ENCODE measurements at places on chromosomes 1 and 21. TPM values are rescaled to one million over a fixed set of nuclear protein-coding genes. Genes with fewer than 3 reads are reported as not detected.

- no peak for DNase-seq
These were observed 70.3 kb downstream of the SERINC2 start for GRCh38 chr1:31483012-31483946.

- no peak for DNase-seq
These were observed 61.0 kb downstream of the IGSF5 start for GRCh38 chr21:39805983-39806382.

- no peak for DNase-seq
These were observed 116.3 kb upstream of the SOD1 start for GRCh38 chr21:31543191-31543590.

DNA sequence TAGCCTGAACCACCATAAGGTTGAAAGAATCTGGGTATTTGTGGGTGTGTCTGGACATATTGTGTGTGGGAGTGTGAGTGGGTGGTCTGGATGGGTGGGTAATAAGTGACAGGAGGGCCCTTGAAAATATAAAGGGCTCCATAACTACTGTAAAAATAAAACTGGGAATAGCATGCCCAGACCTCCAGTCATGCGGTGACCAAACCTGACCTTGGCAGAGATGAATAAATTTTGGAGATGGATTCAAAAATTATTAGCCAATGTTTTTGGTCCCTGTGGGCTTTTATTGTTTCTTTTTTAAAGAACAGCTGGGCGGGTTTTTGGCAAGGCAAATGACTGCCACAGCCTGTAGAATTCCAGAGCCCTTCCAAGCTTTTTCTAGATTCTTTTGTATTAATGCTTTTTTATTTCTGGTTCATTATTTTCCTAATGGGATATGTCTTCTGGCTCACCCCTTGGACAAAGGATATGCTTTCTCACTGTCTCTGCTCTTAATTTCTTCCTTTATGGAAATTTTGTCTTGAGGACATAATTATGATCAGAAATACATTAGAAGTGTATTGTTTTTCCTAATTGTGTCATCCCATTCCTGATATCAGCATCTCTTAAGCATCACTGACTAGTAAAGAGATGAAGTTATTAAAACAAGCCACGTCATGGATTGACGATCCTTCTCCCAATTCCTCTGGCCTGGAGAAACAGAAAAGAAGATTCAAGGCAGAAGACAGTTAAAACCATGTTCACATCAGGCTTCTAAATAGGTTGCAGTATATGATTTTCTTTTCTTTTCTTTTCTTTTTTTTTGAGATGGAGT is 69.5 kb downstream of the NTMT2 start:
- no peak for DNase-seq

GRCh38 chr1:201617157-201617556 is 78.2 kb downstream of the NAV1 start:
- no peak for DNase-seq

- no peak for DNase-seq
These were observed 81.5 kb upstream of the LBR start for GRCh38 chr1:225509376-225509707.

GRCh38 chr1:224565186-224565585 is 50.9 kb upstream of the CNIH3 start:
- DNase-seq = no peak

- no peak for DNase-seq
These were observed 117.5 kb downstream of the BACH1 start for GRCh38 chr21:29416268-29416667.

- DNase-seq = no peak
These were observed 261.3 kb downstream of the ST6GALNAC3 start for GRCh38 chr1:76335882-76336281.

DNA sequence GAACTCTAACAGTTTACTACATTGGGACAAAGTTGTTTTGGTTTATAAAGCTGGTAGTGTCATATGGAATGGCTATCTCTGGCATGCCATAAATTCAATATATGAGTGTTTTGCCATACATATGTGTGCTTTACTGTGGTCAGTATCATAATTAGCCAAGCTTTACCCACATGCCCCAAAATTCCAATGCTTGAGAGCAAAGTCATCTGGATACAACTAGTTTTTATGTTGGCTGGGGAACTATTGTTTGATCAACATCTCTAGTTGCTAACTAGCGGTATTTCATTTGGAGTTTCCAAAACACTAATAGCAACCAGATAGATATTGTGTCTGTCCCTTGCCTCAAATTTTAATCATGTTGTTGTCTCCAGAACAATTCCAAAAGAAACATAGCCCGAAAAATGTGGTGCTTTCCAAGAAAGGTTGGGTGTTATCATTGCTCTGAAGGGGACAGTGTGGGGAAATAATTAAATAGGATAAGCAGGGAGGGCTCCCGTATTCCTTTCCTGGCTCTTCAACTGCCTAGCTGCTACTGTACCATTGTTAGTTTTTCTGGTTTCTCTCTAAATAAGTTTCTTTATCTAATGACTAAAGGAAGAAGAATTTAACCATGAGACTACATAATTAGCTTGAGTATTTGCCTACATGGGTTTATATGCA is 136.1 kb downstream of the TGFB2 start:
- no peak for DNase-seq

GRCh38 chr1:18761948-18762840 is 97.3 kb downstream of the TAS1R2 start:
- no peak for DNase-seq

DNA sequence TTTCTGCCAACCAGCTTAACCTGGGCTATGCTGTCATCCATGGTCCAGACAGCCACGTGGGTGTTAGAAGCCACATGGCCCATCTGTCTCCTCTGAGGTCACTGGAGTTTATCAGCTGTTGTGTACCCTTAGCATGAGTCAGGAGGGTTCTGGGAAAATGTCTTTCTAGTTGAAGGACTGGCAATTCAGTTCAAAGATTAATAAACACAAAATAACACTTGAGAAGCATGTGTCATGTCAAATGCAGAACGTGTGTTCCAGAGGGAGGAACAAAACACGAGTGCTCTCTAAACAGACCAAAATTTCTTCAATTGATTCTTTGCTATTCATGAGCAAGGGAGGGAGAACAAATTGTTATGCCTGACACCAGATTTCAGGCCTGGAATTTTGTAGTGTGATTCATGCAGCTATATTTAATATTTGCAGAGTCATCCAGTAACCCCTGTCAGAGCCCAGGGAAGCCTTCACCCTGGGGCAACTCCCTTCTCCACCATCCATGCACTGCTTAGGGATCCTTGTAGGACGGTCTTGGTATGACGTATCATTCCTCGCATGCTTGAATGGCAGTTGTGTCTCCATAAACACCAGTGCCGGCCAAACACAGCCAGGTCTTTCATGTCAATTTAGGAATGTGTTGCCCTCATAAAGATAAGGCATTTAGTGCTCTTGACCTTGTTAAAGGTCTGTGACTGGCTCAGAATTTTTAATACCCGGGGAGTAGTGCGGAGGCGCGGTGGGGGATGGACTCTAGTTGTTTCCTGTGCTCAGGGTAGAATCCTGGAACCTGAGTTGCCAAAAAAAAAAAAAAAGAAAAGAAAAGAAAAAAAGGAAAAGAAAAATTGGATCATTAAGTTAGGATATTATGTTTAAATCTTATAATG is 27.7 kb upstream of the DYRK1A start:
- DNase-seq = no peak

DNA sequence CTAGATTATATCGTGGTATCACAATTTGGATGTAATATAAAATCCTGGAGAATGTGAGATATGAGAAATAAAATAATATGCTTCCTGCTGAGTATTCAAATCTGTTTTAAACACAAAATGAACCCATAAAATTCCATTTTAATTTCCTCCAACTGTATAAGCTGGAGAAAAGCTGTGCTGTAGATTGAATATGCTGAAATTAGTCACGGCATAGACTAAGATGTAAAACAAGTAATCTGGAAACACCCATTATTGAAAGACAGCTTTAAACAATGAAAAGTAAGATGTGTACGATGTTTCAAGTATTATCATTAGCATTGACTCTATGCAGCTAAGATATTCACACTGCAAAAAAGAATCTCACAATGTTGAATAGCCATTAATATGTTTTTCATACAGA is 403.4 kb upstream of the BRINP3 start:
- DNase-seq = no peak

DNA sequence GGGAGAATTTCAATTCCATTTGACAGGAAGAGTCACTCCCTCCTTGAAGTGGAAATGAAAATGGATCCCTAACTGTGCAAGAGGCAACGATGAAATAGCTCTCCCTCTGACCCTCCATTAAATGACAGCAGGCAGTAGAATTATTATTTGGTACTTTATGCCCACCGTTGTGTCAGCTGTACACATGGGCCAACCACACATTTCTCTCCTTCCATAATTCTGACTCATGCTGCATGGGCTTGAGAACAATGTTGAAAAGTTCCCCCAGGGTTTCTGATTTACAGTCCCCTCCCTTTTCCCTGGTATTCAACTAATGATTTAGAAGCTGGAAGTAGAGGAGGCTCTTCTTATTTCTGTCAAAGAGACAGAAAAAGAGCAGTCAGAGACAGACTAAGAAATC is 103.5 kb downstream of the RGS7 start:
- DNase-seq = no peak

GRCh38 chr21:27189870-27190269 is 223.0 kb upstream of the ADAMTS5 start:
- DNase-seq = no peak

GRCh38 chr1:7667159-7667558 is 103.9 kb upstream of the VAMP3 start:
- no peak for DNase-seq

DNA sequence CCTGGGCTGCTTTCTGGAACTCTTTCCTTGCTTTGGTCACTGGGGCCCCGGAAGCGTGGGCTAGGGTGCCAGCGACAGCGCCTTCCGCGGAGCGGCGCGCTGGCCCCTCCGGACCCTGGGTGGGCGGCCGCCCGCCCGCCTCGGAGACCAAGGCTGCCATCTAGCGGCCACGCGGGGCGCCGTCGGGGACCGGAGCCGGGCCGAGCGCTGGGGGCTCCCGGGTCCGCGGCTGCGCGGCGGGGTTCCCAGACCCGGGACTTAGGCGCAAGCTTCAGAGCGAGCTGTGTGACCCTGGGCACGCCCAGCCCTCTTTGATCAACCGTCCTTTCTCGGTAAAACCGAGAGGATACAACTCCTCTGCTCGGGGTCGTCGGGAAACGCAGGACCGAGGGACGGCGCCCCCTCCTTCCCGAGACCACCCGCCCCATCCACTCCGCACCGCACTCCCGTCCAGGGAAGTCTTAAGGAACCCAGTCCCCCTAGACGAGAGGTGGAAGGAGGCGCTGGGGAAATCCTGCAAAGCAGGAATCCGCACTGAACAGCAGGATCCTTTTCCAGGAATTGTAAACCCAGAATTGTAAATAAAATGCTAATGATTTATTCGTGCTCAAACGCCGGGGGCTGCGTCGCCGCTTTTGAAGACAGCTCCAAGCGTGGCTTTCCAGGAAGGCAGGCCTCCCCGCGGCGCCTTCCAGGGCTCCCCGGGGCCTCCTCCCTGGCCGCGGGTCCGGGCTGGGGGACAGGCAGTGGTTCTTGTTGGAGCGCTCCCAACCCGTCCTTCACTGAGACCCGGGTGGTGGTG is 41.2 kb downstream of the RRAGC start:
- peak; percentile 61 for DNase-seq

GRCh38 chr1:39960431-39960958 is 5.5 kb downstream of the MFSD2A start:
- DNase-seq = peak; percentile 59

- DNase-seq = no peak
These were observed 64.4 kb downstream of the AGPAT3 start for GRCh38 chr21:43929217-43929971.

DNA sequence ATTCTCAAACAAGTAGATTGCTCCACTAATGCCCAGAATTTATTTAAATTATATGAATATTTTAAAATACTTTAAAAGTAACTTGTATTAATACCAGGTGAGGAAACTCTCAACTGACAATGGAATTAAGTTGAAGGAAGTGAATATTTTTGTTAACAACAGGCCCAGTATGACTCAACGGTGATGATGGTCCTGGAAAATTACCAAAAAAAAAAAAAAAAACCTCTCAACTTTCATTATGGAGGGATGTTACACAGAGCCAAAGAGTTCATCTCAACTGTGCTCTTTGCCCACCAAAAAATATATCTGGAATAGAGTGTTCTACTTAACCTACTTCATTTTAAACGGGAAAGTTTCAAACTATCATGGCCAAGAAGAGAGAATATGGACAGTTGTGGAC is 28.3 kb downstream of the CFH start:
- DNase-seq = no peak

- no peak for DNase-seq
These were observed 12.9 kb downstream of the MTR start for GRCh38 chr1:236808005-236808404.

DNA sequence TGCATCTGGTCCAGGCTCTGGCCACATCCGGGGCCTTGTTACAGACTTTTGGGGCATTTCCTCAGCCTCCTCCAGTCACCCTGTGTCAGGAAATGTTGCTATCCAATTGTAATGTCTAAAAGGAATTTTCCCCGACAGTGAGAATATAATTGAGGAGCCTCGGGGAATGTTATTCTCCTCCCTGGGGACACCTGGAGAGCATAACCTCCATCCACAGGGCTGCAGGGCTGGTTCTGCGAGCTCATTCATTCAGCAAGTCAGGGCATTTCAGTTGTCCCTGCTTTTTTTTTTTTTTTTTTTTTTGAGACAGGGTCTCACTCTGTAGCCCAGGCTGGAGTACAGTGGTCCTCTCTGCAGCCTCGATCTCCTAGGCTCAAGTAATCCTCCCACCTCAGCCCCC is 72.6 kb downstream of the MDM4 start:
- no peak for DNase-seq

DNA sequence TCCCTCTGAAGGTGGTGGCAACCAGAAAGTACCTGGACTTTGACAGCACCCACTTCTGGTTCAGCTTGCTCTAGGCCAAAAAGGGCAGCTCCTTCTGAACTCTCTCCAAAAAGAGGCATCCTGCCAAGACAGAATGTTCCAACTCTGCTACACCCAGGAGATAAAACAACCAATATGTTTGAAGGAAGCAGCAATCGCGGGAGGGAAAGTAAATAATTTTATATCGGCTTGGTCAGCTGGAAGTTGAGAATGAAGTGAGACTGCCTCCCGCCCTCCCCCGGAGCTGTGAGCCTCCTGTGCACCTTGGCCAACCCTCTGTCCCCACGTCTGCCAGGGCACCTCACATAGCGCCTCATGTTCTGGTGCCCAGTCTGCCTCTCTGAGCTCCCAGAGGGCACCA is 130.3 kb upstream of the ATP1A1 start:
- no peak for DNase-seq

Gene C1orf216
- total RNA-seq = 8.0 TPM

Gene OPRD1
- total RNA-seq = not detected

Gene ANGPTL3
- not detected for total RNA-seq

Gene NEXN
- total RNA-seq = 1.1 TPM

Gene ANKRD45
- not detected for total RNA-seq

Gene ADAM15
- 83.2 TPM for total RNA-seq

Gene UTS2
- 7.5 TPM for total RNA-seq

Gene RGSL1
- total RNA-seq = not detected

Gene DPT
- total RNA-seq = not detected
